ENCODE measurements at places on chromosomes 11 and 22.
A peak's percentile ranks its signal among the peaks of the same experiment; 100 is the strongest.

GRCh38 chr22:50459016-50459415 lies 15.8 kb downstream of the SBF1 start:
- DNase-seq, result no peak

- no peak for DNase-seq
Measured at GRCh38 chr11:66239998-66240780, 28.2 kb upstream of the RAB1B start.

DNA sequence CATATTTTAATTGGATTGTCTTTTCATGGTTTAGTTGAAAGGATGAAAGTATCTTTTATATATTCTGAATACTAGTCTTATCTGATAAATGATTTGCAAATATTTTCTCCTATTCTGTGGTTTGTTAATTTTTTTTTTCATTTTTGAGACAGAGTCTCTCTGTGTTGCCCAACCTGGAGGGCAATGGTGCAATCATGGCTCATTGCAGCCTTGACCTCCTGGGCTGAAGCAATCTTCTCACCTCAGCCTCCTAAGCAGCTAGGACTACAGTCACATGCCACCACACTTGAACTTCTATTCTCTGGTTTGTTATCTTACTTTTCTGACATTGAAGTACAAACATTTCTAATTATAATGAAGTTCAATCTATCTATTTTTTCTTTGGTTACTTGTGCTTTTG lies 30.0 kb upstream of the FAR1 start:
- no peak for DNase-seq

DNA sequence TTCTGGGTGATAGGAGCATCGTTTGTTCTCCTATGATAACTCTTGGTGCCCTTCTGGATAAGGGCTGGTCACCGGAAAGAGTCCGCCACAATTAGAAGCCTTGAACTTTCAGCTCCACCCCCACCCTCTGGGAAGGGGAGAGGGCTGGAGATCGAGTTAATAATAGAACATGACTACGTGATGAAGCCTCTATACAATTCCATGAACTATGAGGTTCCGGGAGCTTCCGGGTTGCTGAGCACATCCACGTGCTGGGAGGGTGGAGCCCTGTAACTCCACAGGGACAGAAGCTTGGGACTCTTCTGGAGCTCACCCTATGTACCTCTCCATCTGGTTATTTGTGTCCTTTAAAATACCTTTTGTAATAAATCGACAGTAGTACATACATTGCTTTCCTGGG lies 40.3 kb downstream of the ARHGAP42 start:
- DNase-seq, result no peak

DNA sequence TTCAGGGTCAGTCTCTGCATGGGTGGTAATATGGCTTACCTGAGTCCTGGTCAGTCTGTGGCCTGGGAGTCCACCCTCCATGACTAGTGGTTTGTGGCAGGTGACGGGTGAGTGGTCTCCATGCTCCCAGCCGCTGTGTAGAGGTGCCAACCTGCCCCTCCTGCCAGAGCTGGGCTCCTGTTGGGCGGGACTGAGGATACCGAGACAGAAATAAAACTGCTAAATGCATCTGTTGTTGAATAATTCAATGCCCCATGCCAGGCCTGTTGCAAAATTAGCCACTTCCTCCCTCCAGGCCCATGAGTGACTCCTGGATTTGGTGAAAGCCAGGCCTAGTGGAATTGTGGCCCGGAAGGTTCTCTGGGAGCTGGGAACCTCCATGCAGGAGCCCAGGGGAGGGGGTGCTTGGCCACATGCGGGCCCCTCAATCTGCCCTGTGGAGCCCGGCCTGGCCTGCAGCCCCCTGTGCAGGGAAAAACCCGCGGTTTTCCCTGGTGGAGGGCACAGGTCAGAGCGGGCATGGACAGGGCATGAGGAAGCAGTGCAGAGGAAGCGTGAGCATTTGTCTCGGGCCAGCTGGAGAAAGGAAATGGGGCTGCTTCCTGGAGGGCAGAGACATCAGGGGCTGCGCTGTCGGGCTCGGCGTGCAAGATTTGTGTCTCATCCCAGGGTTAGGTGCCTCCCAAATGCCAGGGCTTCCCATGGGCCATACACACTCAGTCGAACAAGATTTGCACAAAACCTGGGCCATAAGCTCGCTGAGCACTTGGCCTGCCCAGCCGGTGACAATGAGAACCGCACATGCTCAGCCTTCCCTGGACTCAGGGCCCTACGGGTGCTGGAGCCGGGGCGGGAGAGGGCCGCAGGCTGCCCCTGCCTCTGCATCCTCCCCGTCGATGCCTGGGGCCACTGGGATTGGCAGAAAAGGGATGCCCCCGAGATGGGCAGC lies 66.9 kb downstream of the KCNQ1 start:
- DNase-seq, result no peak

- no peak for DNase-seq
Measured at GRCh38 chr11:10265936-10266335, 28.1 kb downstream of the SBF2 start.

GRCh38 chr22:45552580-45553350 lies 50.1 kb downstream of the FBLN1 start:
- no peak for DNase-seq

DNA sequence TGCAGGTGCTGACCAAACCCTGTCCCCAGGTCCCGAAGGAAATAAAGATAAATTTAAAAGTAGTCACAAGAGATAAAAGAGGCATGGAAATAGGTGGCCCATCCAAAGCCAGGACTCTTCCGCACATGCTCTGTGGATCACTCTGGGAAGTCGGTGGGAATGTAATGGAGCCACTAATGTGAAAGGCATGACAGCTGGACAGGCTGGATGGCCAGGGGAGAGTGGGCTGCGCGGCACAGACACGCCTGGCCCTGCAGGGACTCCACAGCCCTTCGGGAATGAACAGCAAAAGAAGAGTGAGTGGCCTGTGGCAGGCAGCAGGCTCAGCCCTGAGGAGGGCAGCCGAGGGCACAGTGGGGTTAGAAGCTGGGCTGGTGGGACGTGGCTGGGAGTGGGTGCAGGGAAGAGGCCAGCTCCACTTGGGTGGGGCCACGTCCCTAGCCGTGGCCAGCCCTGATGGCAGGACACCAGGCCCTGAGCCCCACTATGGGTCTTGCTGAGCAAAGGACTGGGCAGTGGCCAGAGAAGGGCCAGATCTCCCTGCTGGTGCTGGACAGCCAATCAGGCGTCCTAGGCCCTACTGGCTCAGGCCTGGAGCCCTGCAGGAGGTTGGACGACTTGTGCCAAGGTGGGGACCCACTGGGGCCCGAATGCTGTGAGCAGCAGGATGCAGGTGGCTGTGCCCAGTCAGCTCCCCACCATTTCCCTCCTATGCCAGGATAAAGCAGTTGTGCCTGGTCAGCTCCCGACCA lies 31.3 kb upstream of the GNB1L start:
- no peak for DNase-seq

DNA sequence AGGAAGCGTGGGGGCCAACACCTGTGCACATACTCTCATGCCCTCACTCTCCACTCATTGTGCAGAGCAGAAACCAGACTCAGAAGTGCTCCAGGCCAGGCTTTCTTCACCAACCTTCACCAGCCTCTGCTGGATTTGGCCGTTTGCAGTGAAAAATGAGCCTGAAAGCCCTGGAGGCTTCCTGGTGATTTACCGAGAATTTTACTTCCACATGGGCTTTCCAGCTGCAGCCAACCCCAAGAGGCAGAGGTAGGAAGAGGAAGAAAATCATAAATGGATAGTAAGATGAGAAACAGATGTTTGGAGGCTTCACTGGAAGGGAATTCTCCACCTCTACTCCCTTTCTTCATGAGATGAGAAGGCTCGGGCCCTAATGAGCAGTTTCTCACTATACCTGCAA lies 155.4 kb downstream of the ETS1 start:
- no peak for DNase-seq

DNA sequence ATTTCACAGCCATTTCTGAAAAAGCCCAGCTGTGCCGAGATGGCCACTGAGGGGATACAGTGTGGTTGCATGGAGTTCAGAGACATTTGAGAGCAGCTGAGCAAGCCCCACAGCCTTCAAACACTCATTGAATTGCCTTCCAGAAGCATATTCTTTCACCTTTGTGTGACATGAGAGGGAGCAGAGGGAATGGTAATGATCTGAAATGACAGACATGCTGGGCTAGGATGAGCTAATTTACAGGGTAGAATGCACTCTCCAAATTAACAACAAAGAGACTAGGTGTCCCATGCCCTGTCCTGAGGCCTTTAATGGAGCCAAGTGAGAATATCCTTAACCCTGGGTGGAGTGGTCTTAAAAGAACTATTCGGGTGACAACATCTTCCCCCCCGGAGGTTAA lies 585.4 kb downstream of the NELL1 start:
- DNase-seq, result no peak

DNA sequence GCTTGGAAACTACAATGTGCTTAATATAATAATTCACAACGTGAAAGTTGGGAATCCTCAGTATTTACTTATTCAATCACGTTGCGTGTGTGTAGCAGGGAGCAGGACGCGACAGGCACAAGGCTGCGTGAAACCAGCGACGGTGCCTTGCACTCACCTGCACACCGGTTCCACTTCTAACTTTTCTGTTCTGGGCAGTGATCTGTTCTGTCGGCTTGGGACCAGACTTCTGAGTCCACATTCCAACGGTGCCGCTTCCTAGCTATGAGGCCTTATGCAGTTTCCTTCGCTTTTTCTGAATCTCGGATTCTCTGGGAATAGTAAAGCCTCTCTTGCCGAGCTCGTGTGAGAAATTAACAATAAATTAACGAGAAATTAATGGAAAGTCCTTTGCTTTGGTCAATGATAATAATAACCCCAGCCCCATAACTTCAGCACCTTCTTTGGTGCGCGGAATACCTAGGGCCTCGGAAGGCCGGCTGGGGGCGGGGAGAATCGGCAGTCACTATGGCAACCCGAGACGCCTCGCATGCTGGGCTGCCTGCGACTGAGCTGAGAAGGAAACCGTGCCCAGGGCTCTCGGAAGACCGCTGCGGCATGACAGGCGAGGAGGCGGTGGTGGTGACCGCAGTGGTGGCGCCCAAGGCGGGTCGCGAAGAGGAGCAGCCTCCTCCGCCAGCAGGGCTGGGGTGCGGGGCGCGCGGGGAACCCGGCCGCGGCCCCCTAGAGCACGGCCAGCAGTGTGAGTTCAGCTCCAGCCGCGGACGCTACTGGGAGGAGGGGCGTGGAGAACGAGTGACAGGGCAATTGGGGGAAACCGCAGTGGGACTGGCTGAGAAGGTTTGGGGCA lies at the start of gene C11orf97:
Gene C11orf97, plus strand, starts transcription at position 530 of the 850 bp plus-strand sequence. Its CDS starts 68 bp downstream, at position 598.
- DNase-seq, result peak; percentile 55

DNA sequence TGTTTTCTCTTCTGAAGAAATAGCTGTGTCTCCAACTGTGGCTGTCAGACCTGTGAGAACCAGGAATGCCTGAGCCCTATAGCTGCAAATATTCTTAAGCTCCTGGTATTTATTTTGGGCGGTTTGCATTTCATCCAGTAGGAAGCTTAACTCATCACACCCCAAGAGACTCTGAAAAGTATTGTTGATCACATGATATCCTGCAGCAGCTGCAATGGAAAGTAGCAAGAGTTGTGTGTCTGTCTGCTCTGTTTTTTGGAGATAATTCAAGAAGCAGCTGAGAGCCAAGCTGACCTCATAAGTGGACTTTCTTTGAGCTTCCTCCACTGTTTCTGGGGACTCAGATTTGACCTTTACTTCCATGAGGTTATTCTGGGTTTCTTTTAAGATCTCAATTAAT lies 36.4 kb upstream of the MRPL17 start:
- no peak for DNase-seq

DNA sequence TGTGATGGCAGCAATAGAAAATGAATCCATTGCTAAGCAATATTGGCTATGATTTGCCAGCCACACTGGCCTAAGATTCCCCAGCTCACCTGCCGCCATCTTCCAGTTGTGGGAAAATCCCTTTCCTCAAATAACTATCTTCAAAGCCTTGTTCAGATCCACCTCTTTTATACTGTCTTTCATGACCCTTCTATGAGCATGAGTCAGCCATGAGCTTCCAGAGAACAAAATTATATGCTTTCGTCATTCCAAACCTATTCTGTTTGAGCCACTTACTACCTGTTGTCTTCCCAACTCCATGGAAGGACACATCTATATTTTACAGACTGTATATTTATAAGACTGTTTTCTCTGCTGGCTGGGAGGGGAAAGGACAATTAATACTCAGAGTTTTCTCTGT lies 25.0 kb upstream of the PRSS23 start:
- no peak for DNase-seq

- DNase-seq, result no peak
Measured at GRCh38 chr11:70220136-70220535, 17.0 kb downstream of the FADD start.

DNA sequence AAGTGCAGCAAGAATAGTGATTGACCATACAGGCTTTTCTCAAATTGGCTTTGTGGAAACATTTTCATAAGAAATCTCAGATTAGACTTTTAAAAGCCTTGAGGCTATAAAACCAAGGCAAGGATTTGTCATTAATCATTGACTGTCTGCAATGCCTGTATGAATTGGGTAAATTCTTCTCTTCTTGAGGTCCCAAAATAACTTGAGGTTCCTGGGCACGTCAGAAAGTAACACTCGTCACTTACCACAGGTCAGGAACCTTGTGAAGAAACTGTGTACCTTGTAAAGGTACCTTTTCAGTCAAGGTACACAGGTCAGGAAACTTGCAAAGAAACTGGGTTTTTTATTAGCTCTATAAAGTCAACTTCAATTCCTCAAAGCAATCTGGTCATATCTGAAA lies 43.3 kb upstream of the SORL1 start:
- DNase-seq, result no peak

- no peak for DNase-seq
Measured at GRCh38 chr11:75625991-75626888, 42.6 kb downstream of the MAP6 start.

DNA sequence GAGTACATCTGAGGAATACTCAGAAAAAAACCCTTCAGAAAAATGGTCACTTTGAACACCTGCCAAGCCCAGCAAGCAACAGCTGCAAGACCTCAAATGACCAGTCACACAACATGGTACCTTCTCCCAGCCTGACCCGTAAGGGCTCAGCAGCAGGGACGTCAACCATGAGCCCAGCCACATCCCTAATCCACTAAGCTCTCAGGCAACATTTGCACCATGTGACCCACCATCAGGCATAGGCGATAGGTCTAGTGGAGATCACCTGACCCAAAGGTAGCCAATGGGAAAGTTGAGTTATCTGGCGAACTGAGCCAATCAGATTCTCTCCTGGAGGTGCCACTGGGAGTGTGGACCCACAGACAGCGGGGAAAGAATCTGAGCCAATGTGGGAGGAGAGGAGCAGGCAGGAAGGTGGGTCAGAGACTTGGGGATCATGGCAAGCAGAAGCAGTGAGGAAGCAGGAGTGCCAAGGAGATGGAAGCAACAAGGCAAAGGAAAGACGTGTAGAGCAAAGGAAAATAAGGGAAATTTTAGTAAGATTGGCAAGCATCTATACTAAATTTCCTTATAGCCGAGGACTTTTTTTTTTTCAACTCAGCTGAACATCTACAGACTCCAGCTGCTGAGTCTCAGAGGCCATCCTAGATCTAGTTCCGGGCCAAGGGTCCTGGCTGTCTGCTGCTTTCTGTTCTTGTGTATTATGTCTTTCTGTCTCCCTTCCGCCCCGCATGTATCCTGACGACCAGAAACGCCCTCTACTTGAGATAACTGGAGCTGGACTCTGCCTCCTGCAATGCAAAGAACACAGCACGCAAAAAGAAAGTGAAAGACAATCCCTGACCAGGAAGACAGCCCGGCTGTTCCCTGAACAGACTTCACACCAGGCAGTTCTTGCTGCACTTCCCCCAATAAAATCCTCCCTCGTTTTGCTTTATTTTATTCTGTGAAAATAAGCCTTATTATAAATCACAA lies 11.0 kb upstream of the PLAAT2 start:
- DNase-seq, result peak; percentile 12
